ENCODE measurements at places on chromosomes 7 and 10. TPM values are rescaled to one million over a fixed set of nuclear protein-coding genes. Genes with fewer than 3 reads are reported as not detected.

The BAIAP2L1 gene
- polyA plus RNA-seq, result 30.3 TPM

The CPA2 gene
- 28.4 TPM for polyA plus RNA-seq

The CTAGE15 gene
- polyA plus RNA-seq, result 5.2 TPM

The NANOS1 gene
- 1.9 TPM for polyA plus RNA-seq

DNA sequence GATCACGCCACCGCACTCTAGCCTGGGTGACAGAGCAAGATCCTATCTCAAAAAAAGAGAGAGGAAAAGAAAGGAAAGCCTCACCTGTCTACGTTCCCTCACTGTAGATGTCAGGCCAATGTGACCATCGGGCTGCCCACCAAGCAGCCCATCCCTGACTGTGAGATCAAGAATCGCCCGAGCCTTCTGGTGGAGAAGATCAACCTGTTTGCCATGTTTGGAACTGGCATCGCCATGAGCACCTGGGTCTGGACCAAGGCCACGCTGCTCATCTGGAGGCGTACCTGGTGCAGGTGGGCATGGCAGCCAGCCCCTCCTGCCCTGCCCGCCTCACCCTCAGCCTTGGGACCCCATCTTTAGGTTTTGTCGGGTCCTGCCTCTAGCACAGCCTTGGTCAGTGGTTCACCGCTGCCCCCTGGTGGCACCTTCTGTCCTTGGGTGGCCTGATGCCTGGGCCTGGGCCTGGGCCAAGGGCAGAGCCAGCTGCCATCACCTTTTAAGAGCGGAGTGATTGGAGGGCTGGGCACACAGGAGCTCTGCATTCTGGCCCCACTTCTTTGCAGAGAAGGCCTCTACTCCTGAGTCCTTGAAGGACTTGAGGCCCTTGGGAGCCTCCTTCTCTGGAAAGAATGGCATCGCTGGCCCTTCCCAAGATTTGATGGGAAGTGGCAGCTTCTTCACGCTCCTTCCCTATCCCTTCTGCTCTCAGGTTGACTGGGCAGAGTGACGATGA, 14.4 kb upstream of the AHCYL2 start:
- DNase-seq, result no peak

The TUBB8 gene
- 0.81 TPM for polyA plus RNA-seq

GRCh38 chr7:80630608-80631405, 7.6 kb upstream of the CD36 start:
- no peak for DNase-seq

The FAM25A gene
- polyA plus RNA-seq, result not detected

DNA sequence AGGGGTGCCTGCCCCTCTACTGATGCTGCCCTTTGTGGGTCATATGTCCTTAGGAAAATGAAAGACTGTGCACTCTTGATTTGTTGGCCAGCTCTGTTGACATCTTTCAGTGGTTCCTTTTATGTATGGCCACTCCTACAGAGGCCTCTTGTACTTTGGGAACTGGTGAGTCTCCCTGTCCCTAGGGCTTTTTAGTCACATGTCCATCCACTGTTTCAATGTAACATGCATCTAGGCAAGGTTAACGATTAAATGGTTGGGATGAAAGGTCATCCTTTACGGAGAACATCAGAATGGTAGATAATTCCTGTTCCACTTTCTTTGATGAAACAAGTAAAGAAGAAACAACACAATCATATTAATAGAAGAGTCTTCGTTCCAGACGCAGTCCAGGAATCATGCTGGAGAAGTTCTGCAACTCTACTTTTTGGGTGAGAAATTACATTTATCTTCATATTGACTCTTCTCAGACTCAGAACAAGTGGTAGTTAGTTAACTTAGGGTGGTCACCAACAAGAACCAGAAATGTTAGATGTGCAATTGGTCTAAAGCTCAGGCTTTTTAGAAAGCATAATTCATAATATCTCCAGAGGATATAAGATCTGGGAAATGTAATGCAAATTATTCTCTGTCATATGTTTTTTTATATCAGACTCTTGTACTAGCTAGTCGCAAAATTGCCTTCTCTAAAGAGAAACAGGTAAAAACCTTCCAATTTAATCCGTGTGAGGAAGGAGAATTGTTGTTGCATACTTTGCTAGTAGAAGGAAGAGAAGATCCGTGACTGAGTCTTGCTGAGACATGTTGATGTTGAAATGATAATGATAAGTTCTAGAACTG, at the start of gene ABCC2:
ABCC2 (plus strand) TSS at position 194 of the 840 bp plus-strand sequence; CDS start at position 399, 205 bp downstream.
- peak; percentile 80 for DNase-seq

The TACC2 gene
- 85.5 TPM for polyA plus RNA-seq

DNA sequence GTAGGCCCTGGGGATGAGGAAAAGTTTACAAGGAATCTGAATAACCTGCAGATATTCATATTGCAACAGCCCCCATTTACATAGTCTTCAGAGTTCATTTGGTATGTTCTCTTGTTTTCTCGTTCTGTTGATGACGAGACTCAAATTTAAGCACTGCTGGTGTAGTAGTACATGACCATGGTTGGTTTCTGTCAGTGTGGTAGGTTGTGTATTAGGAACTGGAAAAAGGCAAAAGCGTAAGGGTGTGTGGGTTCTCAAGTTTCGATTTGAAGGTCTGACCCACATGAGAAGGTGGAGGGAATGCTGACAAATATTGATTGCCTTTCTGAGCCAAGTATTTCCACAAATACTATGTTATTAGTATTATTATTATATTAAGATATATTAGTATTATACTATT, 151.7 kb downstream of the AUTS2 start:
- no peak for DNase-seq

DNA sequence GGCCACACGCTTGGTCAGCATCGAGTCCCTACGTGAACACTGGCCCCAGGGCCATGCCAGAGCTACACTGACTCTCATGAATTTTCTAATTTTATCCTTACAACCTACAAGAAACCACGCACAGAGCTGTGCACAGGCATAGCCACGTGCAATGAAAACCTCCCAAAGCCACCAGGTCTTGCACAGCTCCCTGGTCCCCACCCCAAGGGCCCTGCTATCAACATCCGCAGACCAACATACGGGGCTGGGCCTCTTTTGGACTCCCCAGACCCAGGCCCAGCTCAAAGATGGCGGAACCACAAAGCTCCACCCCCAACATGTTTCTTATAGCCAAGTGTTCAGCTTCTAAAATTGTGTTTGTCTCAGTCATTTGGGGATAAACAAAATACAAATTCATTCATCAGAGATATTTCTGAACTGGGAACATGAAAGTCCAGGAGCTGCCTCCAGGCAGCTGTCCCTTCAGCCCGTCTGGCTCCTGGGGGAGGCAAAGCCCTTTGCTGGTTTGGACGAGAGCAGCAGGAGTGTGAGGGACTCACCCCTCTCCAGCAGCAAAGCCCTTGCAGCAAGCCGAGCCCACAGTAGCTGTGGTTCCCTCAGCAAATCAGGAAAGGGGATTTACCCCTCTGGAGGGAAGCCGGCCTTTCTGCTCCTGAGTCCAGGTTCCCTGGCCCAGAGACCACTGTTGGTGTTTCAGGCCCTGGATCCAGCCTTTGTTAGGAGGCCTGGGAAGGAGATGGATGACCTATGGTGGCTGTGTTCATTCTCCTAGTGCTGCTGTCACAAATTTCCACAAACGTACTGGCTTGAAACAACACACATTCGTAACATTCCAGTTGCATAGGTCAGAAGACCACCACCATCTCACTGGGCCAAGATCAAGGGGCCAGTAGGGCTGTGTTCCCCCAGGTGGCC, 75.1 kb downstream of the OAT start:
- no peak for DNase-seq

DNA sequence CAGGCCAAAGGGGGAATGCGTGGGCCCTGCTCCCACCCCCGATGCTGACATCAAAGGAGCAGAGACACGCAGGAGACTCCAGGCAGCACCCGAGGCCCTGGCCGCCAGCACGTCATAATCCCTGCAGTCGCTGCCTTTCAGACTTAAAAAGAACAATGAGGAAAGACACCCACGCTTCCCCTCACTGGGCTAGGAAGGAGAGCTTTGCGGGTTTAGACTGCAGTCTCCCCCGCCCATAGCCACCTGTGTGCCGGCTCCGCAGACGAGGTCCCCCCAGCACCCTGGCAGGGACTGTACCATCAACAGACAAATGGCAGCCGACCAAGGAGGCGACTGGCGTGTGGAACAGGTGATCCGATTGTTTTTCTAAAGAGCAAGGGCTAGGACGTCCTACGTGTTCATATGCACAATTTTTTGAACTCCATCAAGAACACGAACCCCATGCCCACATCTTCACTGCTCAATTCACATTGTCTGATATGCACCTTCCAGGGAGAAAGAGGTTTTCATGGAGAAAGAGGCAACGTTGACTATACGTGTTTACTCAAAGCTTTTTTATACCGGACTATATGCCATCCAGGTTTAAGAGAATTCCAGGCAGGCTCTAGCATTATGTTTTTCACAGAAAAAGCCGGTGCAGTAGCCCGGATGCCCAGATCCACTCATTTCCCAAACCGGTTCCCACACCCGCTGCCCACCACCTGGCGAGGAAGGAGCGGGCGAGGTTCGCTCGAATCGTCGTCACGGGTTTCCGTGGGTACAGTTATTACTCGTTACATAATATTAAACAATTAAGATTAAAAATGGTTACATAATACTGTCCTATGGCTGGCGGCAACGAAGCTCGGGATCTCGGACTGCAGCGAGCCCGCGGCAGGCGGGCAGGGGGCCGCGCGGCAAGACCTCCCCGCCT, 1.1 kb downstream of the GRB10 start:
- DNase-seq, result no peak

DNA sequence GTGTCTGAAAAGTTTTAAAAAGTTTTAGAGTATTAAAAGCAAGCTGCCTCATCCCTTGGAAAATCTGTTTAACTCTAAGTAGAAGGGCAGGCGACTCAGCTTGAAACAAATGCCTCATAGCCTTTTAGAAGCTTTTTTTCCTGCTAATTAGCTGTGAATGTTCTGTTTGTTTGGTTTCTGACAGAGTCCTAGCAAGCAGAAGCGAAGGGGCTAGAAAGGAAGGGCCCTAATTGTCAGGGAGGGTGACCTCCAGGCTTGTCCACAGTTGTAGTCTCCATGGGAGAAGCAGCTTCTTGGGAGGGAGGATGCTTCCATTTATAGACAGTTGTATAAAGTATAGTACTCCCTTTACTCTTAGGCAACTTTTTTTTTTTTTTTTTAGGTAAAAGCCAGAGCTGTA, 90.9 kb downstream of the DNAJC1 start:
- DNase-seq, result no peak

DNA sequence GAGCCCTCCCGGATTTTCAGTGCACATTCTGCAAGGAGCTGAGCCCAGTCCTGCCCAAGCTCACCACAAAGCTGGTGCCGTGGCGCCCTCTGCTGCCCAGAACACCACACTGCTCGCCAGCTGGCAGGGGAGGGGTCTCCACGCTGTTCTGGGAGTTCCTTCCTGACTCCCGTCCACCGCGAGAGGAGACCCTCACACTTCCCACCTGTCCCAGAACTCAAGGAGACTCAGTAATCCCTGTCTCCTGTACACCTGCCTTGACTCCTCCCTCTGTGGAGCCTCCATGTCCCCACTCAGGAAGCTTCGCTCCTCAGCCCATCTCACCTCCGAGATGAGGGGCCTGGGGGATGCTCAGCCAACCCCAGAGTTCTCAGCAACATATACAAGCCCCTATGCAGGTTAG, 11.3 kb downstream of the C10orf105 start:
- no peak for DNase-seq

The SPDYE2 gene
- polyA plus RNA-seq, result 3.2 TPM

The STK31 gene
- polyA plus RNA-seq, result 0.52 TPM

The KLHL7 gene
- polyA plus RNA-seq, result 28.6 TPM

- DNase-seq, result no peak
Observed at GRCh38 chr10:65348637-65349036, 1577.2 kb upstream of the LRRTM3 start.

The DCLRE1C gene
- 11.3 TPM for polyA plus RNA-seq

GRCh38 chr10:99329554-99330346, 594 bp downstream of the CNNM1 start:
- DNase-seq, result peak; percentile 29

DNA sequence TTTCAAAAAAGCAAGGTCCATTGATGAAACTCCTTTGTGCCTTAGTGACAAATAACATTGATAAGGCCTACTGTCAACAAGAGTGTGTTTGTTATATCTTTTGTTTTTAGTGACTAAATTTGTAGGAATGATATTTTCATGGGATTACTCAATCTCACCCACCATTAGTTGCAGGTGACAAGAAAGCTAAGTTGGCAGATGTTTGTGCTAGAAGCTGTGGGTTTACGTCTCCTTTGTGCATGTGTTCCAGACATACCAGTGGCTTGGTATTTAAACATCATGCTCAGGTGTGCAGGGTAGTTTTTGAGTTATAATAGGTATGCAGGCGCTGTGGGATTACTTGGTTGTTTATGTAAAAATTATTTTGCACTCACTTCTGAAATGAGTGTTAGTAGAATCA, 178.6 kb downstream of the ANKRD30A start:
- no peak for DNase-seq

The PDE6C gene
- polyA plus RNA-seq, result 0.55 TPM

DNA sequence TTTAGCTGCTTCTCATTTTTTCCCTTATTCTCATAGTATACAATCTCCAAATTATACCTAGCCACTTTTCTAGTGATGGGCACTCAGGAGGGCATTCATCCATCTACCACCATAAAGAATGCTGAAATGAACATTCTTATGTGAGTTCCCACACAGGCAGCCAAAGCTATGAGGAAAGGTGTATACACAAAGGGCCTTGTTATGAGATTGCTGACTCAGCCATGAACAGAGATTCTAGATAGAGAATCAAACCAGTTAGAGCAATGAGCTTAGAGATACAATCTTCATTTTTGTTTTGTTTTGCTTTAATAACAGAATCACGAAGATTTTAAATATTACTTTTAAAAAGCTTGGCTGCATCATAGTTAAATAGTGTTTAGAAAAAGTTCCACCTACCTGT, 54.8 kb upstream of the TNKS2 start:
- no peak for DNase-seq

DNA sequence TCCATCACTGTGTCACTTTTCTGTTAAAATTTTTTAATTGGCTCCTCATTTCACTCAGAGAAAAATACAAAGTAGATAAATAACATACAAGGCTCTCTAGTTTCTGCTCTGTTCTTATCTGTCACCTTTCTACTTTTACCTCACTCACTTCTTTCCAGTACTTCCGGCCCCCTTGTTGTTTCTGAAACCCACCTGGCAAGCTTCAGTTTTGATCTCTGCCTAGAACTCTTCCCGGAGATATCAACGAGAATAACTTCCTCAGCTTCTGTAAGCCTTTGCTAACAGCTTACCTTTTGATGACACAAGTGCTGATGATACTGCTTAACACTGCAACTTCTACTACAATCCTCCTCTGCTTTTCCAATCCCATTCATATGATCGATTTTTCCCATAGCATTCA, 566.2 kb downstream of the PCDH15 start:
- no peak for DNase-seq

GRCh38 chr7:1562116-1562515, 6.1 kb upstream of the TMEM184A start:
- no peak for DNase-seq

The BUD23 gene
- 76.7 TPM for polyA plus RNA-seq

The PRKAR2B gene
- polyA plus RNA-seq, result 16.3 TPM

The HK1 gene
- 19.3 TPM for polyA plus RNA-seq
